ENCODE measurements at places on chromosomes 6 and 20.

GRCh38 chr6:44180886-44181285 lies 22.3 kb downstream of the CAPN11 start:
- no peak for DNase-seq

GRCh38 chr6:34200340-34200971 lies 36.2 kb upstream of the HMGA1 start:
- no peak for DNase-seq

DNA sequence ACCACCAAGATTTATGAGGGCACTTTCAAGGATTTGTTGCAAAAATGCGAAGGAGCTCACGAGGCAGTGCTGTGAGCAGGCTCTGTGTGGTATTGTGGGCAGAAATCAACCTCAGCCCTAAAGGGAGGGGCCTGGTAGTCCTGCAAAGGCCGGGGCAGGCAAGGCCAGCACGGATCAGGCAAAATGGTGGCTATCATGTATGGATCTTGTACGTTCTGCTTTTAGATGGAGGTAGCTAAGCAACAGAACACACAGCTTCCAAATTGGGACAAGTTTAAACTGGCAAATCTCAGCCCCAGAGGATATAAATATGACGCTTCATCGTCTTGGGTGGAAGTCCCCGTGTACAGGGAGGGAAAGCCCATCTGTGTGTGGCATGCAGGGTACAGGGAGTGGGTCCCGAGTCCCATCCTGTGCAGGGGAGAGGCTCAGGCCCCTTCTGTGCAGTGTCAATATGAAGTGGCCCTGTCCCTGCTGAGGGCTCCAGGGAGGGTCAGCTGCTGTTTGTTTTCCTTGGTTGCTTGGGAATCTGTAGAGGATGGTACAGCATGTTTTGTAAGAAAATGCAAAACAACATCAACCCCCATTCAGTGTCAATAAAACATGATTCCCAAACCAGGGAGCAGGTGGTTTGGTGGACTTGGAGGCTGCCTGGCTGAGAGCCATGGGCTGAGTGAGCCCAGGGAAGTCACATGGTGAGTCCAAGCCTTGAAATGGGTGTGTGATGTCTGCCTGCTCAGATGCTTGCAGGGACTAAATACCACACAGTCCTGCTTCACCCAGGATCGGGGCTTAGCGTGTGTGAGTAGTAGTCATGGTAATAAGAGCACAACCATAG lies 113.0 kb downstream of the SYCP2 start:
- no peak for DNase-seq

DNA sequence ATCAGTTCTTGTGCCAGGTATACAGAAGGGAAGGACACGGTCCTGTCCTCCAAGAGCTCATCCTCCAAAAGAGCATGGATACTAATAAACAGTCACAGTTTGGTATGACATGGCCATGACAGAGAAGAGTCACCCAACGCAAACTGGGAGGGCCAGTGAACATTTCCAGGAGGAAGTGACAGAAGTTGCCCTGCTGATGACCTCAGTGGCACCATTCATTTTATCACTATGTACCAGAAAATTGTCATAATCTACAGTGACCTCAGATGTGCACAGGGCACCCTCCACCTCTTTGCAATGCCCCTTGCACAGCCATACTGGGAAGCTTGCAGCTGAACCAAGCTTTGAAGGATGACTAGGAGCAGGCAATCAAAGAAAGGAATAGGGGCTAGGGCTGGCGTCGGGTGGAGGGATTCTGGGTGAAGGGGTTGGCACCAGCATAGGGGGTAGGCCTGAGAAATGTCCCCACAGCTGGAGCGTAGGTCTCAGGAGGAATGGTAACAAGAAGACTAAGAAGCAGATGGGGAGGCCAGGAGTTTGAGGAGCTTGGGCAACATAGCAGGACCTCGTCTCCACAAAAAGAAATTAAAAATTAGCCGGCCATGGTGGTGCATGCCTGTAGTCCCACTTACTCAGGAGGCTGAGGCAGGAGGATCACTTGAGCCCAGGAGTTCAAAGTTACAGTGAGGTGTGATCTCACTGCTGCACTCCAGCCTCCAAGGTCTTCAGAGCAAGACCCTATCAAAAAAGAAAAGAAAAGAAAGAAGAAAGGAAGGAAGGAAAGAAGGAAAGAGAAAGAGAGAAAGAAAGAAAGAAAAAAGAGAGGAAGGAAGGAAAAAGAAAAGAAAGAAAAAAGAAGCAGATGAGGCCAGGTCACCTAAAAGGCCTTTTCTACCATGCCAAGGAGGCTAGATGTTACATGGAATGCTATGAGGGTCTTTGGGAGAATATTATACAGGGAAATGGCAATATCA lies 65.3 kb upstream of the SNX9 start:
- no peak for DNase-seq

DNA sequence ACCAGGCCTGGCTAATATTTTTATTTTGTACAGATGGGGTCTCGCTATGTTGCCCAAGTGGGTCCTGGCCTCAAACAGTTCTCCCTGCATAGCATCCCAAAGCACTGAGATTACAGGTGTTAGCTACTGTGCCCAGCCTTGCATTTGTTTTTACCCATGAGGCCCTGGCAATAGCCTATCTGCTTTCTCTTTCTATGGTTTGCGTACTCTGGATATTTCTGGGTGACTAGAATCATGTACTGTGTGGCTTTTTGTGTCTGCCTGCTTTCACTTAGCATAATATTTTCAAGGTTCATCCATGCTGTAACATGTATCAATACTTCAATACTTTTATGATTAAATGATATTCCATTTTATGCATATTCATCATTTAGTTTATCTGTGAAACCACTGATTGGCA lies 451.7 kb downstream of the GRIK2 start:
- DNase-seq = no peak

GRCh38 chr20:36658300-36658699 lies 12.3 kb upstream of the SLA2 start:
- DNase-seq = no peak

GRCh38 chr6:75334266-75335040 lies 49.9 kb upstream of the TMEM30A start:
- no peak for DNase-seq

DNA sequence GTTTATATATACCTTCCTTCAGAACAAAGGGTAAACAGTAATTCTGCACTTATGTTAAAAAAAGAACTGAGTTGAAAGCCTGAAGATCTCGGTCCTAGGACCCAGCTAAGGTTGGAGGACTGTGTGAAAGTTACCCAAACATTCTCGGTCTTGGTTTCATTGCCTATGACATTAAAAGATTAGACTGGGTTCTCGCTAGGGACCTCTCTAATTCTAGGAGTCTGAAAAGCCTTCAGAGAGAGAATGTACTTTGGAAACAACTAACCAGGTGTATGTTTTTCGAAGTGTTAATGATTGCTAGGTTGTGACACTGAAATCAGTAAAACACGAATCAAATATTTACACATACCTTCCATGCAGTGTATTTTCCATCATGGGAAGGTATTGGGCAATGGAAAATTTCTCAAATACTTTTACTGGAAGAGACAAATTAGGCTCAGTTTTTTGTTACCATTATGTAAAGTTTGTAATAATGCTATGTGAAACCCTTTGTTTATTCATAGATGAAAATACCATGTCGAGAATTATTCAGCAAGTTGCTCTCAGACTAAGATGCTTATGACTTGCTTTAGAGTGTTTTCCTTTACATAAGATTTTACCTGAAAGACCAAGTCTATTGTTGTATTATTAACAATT lies 113.7 kb upstream of the LOC128125822 start:
- DNase-seq = no peak

Measured in breast epithelium (tissue), 4 donors.